ENCODE measurements at places on chromosomes 1 and 21. TPM values are rescaled to one million over a fixed set of nuclear protein-coding genes. Genes with fewer than 3 reads are reported as not detected.

DNA sequence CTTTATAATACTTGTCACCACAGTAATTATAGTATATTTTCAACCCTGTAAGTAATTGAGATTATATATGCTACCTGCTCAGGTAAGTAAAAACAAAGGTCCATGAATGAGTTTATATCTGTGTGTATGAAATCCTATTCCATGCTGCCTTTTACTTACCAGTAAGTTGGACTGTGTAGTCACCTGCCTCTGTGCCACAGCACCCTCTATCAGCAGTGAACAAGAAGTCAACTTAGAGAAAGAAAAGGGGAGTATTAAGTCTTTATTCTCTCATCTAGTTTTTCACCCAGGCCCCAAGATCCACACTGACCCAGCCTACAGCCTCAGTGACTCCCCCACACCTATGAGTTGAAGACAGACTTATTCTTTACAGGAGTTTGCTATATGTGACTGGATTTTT lies 36.9 kb upstream of the IFI16 start:
- no peak for DNase-seq

SH2D2A gene
- 13.7 TPM for polyA plus RNA-seq

LMO4 gene
- polyA plus RNA-seq = 98.7 TPM

TNFRSF14 gene
- polyA plus RNA-seq = 0.13 TPM

- DNase-seq = no peak
Measured at GRCh38 chr1:23417570-23417969, 7.0 kb downstream of the TCEA3 start.

CELA2B gene
- not detected for polyA plus RNA-seq

Data from H1 (cell line).